ENCODE measurements at places on chromosomes 6 and 20. TPM values are rescaled to one million over a fixed set of nuclear protein-coding genes. Genes with fewer than 3 reads are reported as not detected.

Gene RPS18
- 2,061 TPM for total RNA-seq

Gene TTBK1
- not detected for total RNA-seq

Gene CST3
- 355 TPM for total RNA-seq

- H3K36me3 ChIP-seq = no peaks in the 10 kb centered on the region
- H3K27me3 ChIP-seq = no peaks in the 10 kb centered on the region
Measured at GRCh38 chr6:90192857-90193256, 103.8 kb downstream of the BACH2 start.

DNA sequence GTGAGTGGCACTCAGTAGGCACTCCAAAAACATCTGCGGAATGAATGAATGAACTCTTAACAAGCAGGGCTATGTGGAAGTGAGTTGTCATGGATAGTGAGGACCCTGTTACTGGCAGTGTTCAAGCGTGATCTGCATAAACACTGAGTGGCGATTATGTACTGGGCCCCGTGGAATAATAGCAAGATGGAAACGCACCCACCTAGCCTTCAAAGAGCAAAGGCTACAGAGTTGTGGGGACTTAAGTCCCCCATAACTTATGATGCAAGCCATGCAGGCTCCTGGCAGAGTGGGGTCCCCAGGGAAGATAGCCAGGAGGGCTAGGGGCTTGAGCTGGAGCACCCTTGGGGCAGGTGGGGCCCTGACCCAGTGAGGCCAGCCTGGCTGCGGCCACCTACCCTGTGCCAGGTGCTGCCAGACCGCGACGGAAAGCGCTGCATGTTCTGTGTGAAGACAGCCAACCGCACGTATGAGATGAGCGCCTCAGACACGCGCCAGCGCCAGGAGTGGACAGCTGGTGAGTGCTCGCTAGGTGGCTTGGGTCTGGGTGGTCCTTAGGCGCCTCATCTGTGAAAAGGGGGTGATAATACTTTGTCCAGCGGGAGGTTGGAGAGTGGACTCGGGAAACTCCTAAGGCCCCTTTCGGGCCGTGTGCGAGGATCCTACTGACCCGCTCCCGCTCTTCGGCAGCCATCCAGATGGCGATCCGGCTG, 20.0 kb downstream of the DEF6 start:
- peak overlapping the region; percentile 63 for H3K4me3 ChIP-seq
- no peaks in the 10 kb centered on the region for H3K36me3 ChIP-seq
- H3K4me1 ChIP-seq = peaks cover 9% of the 10 kb centered on the region
- H3K27me3 ChIP-seq = peaks cover 10% of the 10 kb centered on the region

Measured in astrocyte (in vitro differentiated cells and primary cell).